GM12892 (cell line): ENCODE measurements at places on chromosomes 7 and 10.

- peak; percentile 13 for DNase-seq
Measured at GRCh38 chr10:33336582-33337325, 2.3 kb upstream of the NRP1 start.

DNA sequence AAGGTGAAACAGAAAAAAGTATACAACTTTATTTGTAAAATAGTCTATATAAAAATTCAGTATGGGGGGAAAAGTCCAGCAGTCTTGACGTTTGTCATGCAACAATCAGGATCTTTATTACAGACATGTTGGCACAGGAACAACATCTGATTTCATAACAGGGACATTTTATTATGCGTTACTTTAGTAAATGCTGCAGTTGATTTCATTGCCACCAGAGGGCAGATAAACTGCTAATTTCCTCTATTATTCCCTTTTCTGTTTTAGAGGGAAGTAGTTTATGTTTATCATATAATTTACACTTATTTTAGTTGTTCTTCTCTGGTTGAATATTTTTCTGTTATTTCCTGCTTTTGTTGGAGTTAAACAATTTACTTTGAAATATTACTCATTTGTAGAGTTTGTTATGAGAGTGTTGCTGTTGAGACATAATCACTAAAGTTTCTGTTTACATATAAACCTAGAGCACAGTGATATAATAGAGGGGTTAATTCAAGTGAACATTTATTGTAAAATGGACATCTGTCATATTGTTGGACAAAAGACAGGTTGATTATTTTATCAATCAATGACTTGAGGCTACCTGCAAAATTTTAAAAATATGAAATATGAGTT, 3.3 kb downstream of the PLXDC2 start:
- DNase-seq = no peak

DNA sequence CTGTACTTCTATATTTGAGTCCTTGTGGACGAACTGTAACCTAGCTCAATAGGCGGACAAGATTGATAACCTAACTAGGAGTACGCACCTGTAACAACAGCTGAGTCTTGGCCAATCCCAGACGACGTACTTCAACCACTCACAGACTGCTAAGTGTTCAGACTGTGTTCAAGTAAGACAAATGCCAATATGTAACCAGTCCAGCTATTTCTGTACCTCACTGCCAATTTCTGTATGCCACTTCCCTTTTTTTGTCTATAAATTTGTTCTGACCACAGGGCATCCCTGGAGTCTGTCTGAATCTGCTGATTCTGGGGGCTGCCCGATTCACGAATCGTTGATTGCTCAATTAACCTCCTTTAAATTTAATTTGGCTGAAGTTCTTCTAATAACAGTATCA, 32.2 kb downstream of the HACD1 start:
- no peak for DNase-seq

DNA sequence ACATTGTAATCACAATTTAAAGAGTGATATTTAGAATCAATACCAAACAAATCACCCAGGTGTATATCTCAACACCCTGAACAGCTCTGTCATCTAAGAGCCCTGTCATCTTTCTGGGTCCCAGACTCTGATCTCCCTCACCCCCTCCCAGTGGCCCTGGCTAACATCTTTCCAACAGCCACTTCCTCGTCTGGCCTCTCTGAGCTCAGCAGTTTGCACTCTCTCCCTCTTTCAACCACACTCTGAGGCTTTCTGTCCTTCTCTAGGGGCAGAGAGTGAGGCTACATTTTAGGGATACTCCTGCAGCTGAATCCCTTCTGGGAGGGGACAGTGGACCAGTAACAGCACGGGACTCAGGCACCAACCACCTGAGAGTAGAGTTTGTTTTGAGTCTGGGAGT, 17.1 kb upstream of the PRRT4 start:
- no peak for DNase-seq

- DNase-seq = no peak
Measured at GRCh38 chr10:132517951-132518521, 19.6 kb upstream of the INPP5A start.

GRCh38 chr7:3439333-3440030, 138.4 kb downstream of the SDK1 start:
- DNase-seq = no peak

- no peak for DNase-seq
Measured at GRCh38 chr10:17085011-17085725, 44.4 kb downstream of the CUBN start.

DNA sequence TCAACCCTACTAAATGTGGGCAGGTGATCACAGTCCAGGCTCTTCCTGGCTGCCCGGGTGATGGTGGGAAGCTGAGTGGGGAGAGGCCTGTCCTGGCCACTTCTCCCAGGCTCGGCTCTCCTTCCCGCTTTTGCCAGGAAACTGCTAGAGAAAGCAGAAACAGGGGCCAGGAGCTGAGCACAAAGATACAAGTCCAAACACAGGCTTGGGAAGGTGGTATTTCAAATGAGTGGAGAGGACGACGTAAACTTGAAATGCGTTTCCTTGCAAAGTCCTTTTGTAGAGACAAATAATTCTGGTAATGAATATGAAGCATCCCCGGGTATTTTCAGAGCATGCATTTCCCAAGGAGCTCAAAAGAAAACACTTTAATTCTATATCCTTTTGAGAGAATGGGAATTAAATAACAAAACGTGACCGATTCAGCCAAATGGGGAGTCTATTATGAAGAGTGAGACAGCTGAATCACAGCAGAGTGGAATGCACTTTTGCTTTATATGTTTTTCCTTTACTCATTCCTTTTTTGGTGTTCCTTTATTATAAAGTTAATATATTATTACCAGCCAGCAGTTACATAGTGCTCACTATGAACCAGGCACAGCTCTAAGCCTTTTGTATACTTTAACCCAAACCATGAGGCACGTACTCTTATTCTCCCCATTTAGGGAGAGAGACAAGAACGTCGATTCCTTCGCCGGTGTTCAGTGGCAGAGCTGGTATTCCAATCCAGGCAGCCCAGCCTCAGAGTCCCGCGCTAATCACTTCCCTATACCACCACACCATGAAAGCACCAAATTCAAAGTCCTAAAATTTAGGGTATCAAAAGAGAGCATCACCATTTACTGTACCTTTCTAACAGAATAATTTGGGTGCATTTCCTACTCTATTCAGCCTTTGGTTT, 218.2 kb upstream of the KLF14 start:
- no peak for DNase-seq

- DNase-seq = no peak
Measured at GRCh38 chr7:102453319-102453718, 11.3 kb downstream of the ALKBH4 start.

DNA sequence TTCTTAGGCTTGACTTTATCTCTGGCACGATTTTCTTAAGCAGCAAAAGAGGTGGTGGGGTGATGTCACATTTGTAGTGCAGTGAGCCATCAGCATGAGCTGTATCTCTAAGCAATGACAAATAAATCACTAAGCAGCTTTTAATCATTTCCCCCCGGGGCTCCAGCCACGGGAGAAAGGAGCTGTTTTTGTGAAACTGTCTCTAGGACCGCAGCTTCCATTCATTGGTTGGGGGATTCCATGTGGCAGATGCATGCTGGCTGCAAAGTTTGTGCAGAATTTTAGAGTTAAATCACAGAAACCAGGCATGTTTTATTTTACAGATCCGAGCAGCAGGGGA, 464 bp downstream of the KIAA1217 start:
- DNase-seq = no peak

DNA sequence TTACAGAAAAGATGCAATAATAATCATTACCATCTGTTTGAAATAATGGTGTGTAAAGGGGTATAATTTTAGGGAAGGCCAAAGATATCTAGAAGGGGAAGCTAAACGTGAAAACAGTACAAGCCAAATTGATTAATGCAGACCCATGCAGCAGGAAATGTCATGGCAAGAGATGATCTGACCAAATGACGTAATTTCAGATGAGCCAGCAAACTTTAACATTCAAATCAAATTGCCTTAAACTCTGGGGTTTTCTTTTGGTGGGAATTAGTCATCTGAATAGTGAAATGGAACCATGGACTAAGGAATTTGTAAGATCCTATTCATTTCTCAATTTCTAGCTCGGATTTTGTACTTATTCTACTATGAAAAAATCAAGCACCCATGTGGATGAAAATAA, 21.4 kb upstream of the SCIN start:
- DNase-seq = no peak

GRCh38 chr7:126608339-126608776, 644.4 kb downstream of the GRM8 start:
- DNase-seq = no peak

GRCh38 chr10:132521466-132522102, 16.0 kb upstream of the INPP5A start:
- no peak for DNase-seq

DNA sequence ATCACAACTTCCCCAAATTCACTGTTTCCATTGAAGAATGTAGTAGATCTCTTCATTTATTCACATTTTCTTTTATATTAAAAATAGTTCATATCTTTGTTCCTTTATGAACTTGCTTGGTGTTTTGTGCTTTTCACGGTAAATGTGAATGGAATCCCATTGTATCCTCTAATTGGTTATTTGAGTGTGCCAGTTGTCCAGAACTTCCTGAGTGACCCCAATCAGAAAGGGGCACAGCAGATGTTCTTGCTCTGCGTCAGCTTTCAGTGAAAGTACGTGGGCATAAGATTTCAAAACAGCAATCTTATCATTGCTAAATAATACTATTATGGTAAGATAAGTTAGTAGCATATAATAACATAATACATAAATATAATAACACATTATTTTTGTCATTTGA, 47.0 kb downstream of the PTPRZ1 start:
- no peak for DNase-seq

DNA sequence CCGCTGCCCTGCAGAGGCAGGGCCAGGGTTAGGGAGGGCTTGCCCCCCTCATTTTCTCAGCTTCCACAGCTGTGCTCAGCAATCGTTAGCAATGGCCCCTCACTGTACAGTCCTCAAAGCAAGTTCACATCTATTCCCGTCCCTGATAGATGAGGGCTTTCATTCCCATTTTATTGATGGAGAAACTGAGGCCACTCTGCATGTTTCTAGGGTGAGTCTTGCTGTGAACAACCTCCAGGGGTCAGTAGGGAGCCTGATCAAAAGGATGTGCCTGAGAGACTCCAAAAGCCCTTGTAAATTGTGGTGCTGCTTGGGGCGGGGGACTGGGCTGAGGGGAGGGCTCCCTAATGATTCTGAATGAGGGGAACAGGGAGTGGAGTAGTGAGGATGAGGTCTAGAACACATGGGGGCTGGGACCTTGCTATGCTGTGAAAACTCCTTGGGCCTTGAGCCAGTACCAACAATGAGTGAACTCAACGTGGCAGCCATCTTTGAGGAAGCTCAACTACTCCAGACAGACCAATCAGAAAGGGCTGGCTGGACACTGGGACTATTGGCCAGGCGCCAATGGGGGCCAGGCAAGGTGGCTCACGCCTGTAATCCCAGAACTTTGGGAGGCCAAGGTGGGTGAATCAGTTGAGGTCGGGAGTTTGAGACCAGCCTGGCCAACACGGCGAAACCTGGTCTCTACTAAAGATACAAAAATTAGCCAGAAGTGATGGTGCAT, 6.7 kb upstream of the GRIFIN start:
- DNase-seq = no peak

DNA sequence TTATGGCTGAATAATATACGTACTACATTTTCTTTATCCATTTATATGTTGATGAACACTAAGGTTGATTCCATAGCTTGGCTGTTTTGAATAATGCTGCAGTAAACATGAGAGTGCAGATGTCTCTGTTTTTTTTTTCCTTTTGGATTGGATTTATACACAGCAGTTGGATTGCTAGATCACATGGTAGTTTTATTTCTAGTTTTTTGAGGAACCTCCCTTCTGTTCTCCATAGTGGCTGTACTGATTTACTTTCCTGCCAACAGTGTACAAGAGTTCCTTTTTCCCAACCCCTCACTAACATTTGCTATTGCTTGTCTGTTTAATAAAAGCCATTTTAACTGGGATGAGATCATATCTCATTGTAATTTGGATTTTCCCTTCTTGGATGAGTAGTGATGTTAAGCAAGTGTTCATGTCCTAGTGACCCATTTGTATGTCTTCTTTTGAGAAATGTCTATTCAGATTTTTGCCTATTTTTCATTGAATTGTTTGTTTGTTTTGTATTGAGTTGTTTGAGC, 36.0 kb downstream of the ABCA13 start:
- no peak for DNase-seq

- no peak for DNase-seq
Measured at GRCh38 chr7:117119192-117119924, 166.1 kb downstream of the ST7 start.

- DNase-seq = no peak
Measured at GRCh38 chr7:28266402-28266801, 85.8 kb upstream of the JAZF1 start.

DNA sequence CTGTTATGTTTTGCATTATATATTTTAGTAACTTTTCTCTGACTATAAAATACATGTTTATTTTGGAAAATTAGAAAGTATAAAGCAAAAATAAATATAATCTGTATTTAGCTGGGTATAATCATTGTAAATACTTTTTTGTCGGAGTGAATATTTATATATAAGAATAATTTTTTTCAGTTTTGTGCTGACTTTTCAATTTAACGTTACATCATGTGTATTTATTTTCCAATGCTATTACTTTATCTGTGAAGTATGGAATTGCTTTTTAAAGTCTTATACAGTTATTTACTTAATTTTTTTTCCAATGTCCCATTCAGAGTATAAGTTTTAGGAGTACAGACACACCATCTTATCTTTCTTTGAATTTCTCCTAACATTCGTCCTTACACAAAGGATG, 15.2 kb downstream of the AP3M1 start:
- DNase-seq = no peak

DNA sequence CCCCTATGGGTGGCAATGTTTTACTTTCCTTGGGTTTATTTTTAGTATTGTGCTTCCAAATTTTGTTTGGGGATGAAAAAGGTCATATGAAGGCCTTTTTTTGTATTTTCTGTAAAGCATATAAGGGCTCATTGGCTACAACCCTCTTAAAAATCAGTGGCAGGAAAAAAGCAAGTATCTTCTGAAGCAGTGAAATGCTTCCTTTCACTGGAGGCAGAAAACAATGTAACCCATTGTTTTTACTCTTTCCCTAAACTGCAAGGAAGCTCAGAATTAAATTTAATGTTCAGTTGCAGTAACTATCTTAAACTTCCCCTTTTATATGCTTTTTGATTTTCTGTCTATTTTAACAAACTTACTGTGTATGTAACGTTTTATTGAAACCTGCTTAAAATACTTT, 148.7 kb upstream of the LYZL1 start:
- no peak for DNase-seq

- no peak for DNase-seq
Measured at GRCh38 chr7:44218418-44219201, 17.8 kb downstream of the YKT6 start.

GRCh38 chr10:65135508-65135907, 1614.3 kb downstream of the REEP3 start:
- no peak for DNase-seq

DNA sequence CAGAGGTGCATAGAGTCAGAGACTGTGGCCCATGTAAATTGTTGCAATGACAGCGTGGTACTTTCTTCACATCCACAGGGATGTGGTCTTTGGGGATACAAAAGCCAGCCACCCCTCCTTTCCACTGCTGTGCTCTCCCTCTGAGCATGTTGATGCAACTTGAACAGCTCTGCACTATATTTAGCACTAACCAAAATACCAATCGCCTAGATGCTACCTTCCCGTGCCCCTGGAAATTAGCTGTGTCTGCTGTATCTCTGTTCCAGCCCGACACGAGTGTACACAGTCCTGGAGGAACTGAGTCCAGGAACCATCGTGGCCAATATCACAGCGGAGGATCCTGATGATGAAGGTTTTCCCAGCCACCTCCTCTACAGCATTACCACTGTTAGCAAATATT, 38.1 kb downstream of the CDHR3 start:
- DNase-seq = no peak

GRCh38 chr10:117126034-117126433, 12.0 kb downstream of the VAX1 start:
- DNase-seq = no peak

- DNase-seq = no peak
Measured at GRCh38 chr10:100697070-100697469, 48.3 kb upstream of the PAX2 start.
